ENCODE measurements at places on chromosomes 7 and 10. TPM values are rescaled to one million over a fixed set of nuclear protein-coding genes. Genes with fewer than 3 reads are reported as not detected.

GRCh38 chr7:88347090-88347489 is 40.4 kb upstream of the STEAP4 start:
- DNase-seq: no peak

WDR91 gene
- total RNA-seq: 5.8 TPM

CPN1 gene
- total RNA-seq: not detected

NRP1 gene
- 279 TPM for total RNA-seq

- peak; percentile 44 for DNase-seq
Measured at GRCh38 chr10:79385392-79385795, 38.1 kb downstream of the PPIF start.

MMP21 gene
- not detected for total RNA-seq

- no peak for DNase-seq
Measured at GRCh38 chr10:89846786-89847185, 145.4 kb downstream of the KIF20B start.

GRCh38 chr10:7700577-7701125 is 2.5 kb upstream of the ITIH2 start:
- DNase-seq: no peak

ZNF117 gene
- total RNA-seq: 2.4 TPM

SPDYE2 gene
- total RNA-seq: not detected

DNA sequence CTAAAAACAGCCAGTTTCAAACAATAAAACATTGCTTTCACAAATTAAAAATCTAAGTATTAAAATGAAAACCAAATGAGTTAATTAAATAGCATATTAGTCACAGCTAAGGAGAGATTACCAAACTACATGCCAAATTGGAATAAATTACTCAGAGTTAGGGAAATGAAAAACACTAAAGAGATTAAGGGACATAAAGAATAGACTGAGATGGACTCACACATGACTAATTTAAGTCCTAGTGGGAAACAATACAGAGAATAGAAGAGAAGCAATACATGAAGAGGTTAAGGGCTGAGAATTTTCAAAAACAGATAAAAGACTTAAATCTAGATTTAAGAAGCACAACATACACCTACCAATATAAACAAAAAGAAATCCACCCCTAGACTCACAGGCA is 110.6 kb downstream of the ZFAND4 start:
- no peak for DNase-seq

GPR15LG gene
- not detected for total RNA-seq

LIPF gene
- total RNA-seq: not detected

- no peak for DNase-seq
Measured at GRCh38 chr10:98293550-98294269, 25.7 kb upstream of the LOXL4 start.

DNA sequence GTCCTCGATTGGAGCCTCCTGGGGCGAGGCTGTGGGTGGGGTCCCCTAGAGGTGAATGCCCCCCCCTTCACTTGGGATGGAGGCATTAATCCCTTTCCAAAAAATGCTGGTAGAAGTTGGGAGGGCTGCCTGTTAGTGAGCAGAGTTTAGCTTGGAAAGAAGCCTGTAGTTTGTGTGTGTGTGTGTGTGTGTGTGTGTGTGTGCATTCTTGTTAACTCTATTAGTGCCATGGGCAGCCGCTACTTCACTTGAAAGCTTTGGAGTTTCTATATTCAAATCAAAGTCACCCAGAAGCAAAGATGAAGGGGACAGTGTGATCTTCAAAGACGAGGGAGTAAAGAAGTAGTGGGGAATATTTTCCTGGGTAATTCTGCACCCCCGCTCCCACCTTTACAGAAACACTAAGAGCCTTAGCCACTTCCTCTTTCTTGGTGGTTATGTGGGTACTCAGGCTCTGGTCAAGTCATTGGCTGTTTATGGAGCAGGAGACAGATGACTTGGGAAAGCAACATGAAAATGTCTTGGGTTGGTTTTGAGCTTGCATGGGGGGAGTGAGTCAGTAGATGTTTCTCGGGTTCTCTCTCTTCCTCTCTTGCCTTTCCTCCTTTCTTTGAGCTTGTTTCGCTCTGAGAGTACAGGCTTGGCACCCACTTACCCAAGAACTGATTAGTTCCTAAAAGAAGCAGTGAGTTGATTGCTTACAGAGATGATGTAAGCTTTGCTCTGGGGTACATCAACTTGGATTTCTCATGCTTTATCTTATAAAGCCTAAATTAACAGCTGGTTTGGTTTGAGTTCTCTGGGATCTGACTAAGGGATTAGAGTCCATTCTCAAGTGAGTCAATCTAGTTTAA is 35.9 kb downstream of the TCF7L2 start:
- no peak for DNase-seq

GRCh38 chr7:40393660-40394059 is 258.9 kb downstream of the SUGCT start:
- no peak for DNase-seq

DNA sequence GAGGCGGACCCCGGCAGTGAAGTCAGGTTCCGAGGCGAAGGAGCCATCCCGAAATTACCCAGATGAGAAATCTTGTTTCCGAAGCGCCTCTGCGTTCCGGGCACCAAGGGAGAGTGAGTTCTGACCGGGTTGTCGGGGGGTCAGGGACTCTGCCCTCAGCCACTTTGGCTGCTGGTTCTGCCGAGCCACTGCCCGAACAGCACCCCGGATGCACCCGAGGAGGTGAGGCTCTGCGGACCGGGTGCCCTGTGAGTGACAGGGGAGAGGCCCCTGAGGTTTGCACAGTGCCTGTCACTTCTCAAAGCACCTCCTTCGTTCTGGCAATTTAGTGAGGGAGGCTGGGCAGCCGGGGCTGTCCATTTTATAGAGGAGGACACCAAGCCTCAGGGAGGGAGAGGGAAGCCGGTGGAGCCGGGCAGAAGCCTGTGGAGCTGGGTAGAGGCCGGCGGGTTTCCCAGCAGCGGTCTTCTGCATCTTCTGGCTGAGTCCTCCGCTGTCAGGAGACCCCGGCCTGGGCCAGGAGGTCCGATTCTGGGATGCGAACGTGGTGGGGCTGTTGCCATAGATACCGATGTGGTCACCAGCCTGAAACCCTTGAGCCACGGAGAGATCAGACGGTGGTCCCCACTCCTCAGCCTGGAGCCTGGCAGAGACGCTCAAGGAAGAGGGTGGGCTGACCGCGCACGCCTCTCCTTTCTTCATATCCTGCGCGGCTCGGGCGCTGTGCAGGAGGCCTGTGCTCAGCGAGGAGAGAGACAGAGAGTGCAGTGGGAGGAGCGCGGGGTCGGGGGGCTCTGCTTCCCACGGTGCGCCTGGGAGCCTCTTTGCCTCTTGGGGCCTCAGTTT is 18.9 kb upstream of the SHH start:
- DNase-seq: no peak

- no peak for DNase-seq
Measured at GRCh38 chr10:34607894-34608293, 207.2 kb downstream of the PARD3 start.

- DNase-seq: peak; percentile 68
Measured at GRCh38 chr10:117005026-117005526, at the start of gene SHTN1. Gene SHTN1, minus strand, starts transcription at chr10:117005187. Its CDS starts 108 bp downstream, at chr10:117005079.

NPY gene
- total RNA-seq: not detected

- no peak for DNase-seq
Measured at GRCh38 chr7:21500117-21500832, 42.6 kb upstream of the DNAH11 start.

DNA sequence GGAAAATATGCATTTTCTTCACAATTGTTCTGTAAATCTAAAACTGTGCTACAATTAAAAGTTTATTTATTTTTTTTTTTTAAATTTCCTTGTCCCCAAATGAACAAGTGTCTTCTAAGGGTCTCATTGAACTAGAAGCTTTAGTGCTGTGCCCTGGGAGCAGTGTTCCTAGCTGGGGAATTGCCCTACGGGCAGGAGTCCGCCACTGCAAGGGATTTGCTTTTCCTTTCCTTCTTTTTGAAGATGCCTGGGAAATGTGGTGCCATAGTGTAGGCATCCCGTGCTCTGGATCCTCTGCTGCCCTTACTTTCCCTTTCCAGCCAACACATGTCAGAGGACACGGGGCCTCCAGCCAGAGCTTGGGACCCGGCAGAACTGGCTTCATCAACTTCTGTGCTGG is 177.1 kb upstream of the CTBP2 start:
- no peak for DNase-seq

DNA sequence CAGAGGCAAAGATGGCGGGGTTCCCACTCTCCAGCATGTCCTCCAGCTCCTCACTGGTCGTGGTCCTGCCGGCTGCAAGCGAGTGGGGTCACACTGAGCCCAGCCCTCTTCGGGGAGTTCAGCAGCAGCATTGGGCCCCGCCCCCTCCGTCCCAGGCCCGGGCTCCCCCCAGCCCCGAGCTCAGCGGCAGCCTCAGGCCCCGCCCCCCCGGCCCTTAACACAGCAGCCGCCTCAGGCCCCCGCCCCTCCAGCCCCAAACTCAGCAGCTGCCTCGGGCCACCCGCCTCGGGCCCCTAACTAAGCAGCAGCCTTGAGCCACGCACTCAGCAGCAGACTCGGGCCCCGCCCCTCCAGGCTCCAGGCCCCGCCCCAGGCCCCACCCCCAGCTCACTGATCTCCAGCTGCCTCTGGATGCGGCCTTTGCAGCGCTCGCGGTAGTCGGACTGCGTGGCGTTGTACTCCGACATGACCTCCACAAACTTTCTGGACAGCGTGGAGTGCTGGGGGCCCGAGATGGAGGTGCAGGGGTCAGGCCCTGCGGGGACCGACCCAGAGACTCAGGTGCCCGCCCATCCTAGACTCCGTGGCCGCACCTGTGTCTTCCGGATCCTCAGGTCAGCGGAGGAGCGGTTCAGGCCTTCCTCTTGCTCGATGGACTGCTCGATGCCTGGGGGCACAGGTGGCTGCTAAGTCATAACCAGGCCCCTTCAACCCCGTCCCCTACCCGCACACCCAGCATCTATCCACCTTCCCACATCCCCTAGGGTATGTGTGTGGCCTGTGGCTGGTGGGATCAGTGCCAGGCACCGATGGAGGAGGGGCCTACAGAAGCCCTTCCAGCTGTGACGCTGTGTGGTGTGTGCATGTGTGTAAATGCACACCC is 15.5 kb downstream of the STX1A start:
- DNase-seq: no peak

MACC1 gene
- total RNA-seq: 0.23 TPM

TMEM213 gene
- total RNA-seq: not detected

ADAM12 gene
- 0.82 TPM for total RNA-seq

DNA sequence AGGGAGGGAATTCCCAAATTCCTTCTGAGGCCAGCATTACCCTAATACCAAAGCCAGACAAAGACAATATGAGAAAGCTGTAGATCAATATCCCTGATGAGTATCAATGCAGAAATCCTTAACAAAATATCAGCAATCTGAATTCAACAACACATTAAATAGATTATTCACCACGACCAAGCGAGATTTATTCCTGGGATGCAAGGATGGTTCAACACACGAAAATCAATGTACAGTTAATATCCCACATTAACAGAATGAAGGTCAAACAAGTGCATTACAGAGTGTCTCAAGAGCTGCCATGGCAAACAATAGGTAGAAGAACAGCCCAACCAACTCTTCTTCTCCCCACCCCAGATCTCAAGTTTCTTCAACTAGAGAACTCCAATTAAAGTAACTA is 6.1 kb downstream of the ECD start:
- DNase-seq: no peak

GRCh38 chr7:54878339-54878738 is 119.3 kb upstream of the SEC61G start:
- no peak for DNase-seq

SRRM3 gene
- 18.0 TPM for total RNA-seq

DNA sequence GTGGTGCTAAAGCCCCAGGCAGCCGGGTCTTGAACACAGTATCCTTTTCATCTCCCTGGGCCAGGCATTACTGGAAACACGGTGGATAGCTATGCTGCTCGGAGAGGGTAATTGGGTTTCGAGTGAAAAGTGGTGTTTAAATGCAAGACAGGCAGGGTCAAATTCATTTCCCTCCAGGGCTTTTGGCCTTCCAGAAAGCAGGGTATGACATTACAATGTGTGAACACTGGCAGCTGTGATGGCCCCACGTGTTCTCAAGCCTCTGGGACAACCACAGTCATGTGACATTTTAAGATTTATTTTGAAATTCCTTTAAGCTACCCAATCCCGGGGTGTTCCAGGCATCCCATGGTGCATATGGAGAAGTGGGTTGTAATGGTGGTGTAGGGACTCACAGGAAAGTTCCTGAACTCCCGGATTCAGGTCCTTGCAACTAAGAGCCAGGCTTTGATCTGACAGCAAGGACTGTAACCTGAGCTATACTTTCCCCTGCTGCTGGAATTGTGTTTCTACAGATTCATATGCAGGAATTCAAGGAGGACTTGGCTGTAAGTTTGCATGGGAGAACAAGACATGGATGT is 46.8 kb downstream of the INSYN2A start:
- DNase-seq: no peak

- DNase-seq: no peak
Measured at GRCh38 chr7:103447073-103447960, 1.3 kb upstream of the SLC26A5 start.

MMD2 gene
- total RNA-seq: not detected

- DNase-seq: no peak
Measured at GRCh38 chr10:80280071-80280800, 9.2 kb downstream of the MAT1A start.

AGR3 gene
- total RNA-seq: not detected

GRCh38 chr10:67492317-67493019 is 203.5 kb downstream of the CTNNA3 start:
- no peak for DNase-seq

- no peak for DNase-seq
Measured at GRCh38 chr10:50369931-50370330, 118.6 kb upstream of the ASAH2 start.

- no peak for DNase-seq
Measured at GRCh38 chr7:38492010-38492409, 139.2 kb downstream of the AMPH start.

OGDH gene
- 535 TPM for total RNA-seq

DNA sequence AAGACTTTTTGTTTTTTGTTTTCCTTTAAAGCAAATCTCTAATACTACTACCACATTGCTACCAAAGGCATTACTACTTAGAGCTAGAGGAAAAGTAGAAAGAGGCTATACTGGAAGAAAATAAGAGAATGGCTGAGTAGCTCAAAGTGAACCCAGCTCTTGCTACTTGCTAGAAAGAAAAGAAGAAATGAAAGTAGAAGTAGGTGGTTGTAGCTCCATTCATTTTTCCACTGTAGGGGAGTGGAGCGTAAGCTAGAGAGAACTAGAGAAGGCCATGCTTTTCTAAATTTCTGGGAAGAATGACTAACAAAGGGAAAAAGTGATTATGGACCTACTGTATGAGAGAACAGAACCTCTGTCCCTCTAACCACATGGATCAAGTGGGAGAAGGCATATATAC is 184.4 kb downstream of the PON1 start:
- DNase-seq: no peak

Measured in heart left ventricle (tissue), 16 donors.